ENCODE measurements at places on chromosomes 16 and 17. TPM values are rescaled to one million over a fixed set of nuclear protein-coding genes. Genes with fewer than 3 reads are reported as not detected.

Gene SBK1
- total RNA-seq = 1.8 TPM

Gene GP1BA
- not detected for total RNA-seq

Gene MMP15
- total RNA-seq = 34.2 TPM

Gene ZNF23
- total RNA-seq = 7.1 TPM

Gene PERCC1
- total RNA-seq = 2.0 TPM

Gene IRF8
- total RNA-seq = 7.2 TPM

Gene TNK1
- 8.4 TPM for total RNA-seq

Gene TMIGD1
- total RNA-seq = 3.3 TPM

Gene SUZ12
- 32.5 TPM for total RNA-seq

Gene GNG13
- not detected for total RNA-seq

Gene IRX6
- total RNA-seq = 0.10 TPM

Gene OR1F1
- not detected for total RNA-seq

Gene SMARCE1
- 103 TPM for total RNA-seq

Gene LAT
- total RNA-seq = 1.00 TPM

Gene AFMID
- total RNA-seq = 61.2 TPM

Gene KIF18B
- total RNA-seq = 2.1 TPM

Gene GCGR
- 2.9 TPM for total RNA-seq

Gene TMEM132E
- 0.28 TPM for total RNA-seq

Gene C1QL1
- total RNA-seq = 12.8 TPM

Gene CDRT15
- not detected for total RNA-seq

Gene EVI2A
- 0.10 TPM for total RNA-seq

Gene RFFL
- total RNA-seq = 22.7 TPM

Gene FOXO3B
- 7.9 TPM for total RNA-seq

Gene ACSM3
- 46.7 TPM for total RNA-seq

Gene SSTR5
- total RNA-seq = not detected

Gene OTOP3
- total RNA-seq = 0.43 TPM

Gene BFAR
- 76.9 TPM for total RNA-seq

Gene WNT9B
- total RNA-seq = 2.6 TPM

Gene EPOP
- total RNA-seq = 0.92 TPM

Gene ALOX15
- total RNA-seq = 1.9 TPM

Gene CCL5
- total RNA-seq = 0.72 TPM

Gene CCL16
- not detected for total RNA-seq

Gene ZSCAN10
- not detected for total RNA-seq

Gene PRSS22
- total RNA-seq = 60.2 TPM

Gene DVL2
- 56.1 TPM for total RNA-seq

Gene CCL1
- not detected for total RNA-seq

Gene LGALS9B
- not detected for total RNA-seq

Measured in hepatocyte (in vitro differentiated cells).